IgD-negative memory B cell (primary cell): ENCODE measurements at places on chromosomes 2 and 18. TPM values are rescaled to one million over a fixed set of nuclear protein-coding genes. Genes with fewer than 3 reads are reported as not detected.

The FSIP2 gene
- not detected for polyA plus RNA-seq

The NEU4 gene
- polyA plus RNA-seq = not detected

The MTCL1 gene
- polyA plus RNA-seq = 0.28 TPM

The MOGAT1 gene
- polyA plus RNA-seq = not detected

The AMMECR1L gene
- 6.7 TPM for polyA plus RNA-seq

The LCT gene
- polyA plus RNA-seq = not detected

The LHCGR gene
- not detected for polyA plus RNA-seq

The SS18 gene
- polyA plus RNA-seq = 30.9 TPM

The SPP2 gene
- polyA plus RNA-seq = not detected

The LAMA1 gene
- polyA plus RNA-seq = not detected
